ENCODE measurements at places on chromosomes 7 and 10.
A peak's percentile ranks its signal among the peaks of the same experiment; 100 is the strongest.

DNA sequence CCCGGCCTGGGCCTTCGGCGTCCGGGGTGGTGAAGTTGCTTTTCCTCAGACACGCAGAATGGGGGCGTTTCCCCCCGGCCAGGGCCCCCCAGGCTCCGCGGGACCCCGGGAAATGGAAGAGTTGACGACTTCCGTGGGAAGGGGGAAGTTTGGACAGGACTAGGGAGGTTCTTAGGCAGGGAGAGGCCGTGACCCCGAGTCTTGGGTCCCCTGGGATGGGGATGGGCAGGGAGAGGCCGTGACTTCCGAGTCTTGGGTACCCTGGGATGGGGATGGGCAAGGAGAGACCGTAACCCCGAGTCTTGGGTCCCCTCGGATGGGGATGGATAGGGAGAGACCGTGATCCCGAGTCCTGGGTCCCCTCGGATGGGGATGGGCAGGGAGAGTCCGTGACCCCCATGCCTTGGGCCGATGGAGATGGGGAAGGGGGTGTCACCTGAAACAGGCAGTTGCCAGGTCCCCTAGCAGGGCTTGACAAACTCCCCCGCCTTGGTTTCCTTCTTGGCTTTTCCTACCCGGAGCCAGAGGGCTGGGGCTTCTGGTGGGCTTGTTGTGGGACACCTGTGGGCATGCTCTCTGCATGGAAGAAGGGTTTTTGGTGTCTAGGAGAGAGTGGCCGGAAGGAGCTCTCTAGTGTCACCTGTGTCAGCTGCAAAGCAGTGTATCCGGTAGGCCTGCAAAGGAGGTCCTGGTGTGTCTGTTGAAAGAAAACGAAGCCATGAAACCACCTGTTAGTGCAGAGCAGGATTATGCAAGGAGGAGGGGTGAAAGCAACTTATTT lies 1.1 kb downstream of the TRRAP start:
- peak; percentile 32 for DNase-seq

DNA sequence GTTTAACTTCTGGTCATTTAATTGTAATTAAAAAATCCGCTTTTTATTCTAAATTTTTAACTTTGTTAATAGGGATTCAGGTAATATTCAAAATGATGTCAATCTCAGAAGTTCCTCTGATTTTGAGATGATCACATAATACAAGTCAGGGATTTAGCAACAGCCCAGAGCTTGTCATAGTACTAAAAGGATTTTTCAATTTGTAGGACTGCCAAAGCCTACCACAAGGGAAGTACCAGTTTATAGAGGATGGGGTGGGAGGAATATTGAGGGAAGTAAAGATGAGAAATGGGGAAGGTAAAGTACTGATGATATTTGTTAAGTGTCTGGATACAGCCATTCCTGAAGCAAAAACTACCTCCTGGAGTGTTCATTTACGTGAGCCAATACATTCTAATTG lies 278.2 kb upstream of the TEX47 start:
- no peak for DNase-seq

DNA sequence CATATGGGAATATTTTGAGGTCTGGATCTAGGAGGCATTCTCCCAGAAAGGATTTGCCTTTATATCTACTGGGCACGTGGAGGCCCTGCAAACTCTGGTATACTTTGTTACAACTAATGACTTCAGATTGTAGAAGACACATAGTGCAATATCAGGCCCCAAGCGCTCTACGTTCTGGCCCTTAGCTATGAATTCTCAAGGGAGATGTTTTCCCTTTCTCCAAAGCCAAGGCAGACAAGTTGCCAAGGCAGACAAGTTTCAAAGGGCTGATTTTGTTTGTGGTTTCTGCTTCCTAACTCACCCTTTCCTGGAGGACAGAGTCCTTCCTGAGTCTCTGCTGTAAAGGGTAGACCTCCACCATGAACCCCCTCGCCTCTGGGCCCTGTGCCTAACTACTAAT lies 99.4 kb upstream of the CTTNBP2 start:
- DNase-seq: no peak

DNA sequence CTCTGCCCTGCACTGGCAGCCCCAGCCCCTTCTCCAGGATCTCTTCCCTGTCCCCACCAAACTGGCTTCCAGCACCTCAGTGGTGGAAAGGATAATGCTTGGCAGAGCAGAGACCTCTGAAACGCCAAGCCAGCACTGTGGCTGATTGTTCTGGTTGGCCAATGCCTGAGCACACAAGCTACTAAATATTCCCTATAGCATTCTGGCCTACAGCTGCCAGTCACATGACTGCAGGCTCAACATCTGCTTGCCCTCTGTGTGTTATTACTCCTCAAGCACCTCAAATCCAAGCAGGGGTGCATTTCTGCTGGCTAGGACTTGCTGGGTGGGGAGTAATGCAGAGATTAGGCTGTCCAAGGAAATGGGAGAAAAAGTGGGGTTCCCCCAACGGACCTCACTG lies 6.1 kb downstream of the TBATA start:
- DNase-seq: no peak

GRCh38 chr10:80485076-80485945 lies 31.2 kb downstream of the TSPAN14 start:
- no peak for DNase-seq

DNA sequence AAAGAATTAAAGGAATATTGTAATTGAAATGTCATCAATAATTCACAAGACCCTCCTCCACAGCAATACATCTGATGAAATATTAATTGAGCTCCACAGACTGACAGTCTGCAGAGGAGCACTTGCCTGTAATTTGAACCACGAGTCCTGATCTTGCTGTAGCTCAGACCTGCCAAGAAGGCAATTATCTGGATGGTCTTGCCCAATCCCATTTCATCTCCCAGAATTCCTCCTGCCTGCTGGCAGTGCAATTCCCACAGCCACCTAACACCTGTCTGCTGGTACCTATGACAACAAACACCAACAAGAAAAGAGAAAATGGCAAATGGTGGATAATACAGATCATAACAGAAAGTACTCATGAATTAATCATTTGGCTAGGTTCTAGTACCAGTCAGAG lies 38.5 kb downstream of the ERCC6 start:
- DNase-seq: no peak

- DNase-seq: no peak
Observed at GRCh38 chr7:1536743-1537534, 6.4 kb downstream of the MAFK start.

Measured in activated CD4-positive, alpha-beta T cell treated with anti-CD3 and anti-CD28 coated beads, Interleukin-2, amount 50 U/mL, for 24 hours (primary cell).